ENCODE measurements at places on chromosomes 5 and 9.

GRCh38 chr9:116550696-116551436 is 136.2 kb upstream of the TRIM32 start:
- no peak for DNase-seq

DNA sequence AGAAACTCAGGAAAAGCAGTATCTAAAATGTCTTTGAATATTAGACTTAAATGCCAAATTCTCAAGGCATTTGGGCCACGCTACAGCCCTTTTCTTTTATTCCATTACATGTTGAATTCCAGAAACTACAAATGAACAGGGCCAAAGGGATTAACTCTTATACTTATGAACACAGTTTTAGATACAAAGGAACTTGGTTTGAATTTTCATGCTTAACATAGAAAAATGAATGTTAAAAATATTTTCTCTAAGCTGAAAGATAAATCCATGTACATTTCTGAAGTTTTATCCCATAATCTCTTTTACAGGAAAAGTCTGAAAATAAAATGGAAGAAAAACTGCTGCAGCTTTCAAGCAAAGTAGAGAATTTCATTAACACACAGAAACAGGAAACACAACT is 56.8 kb downstream of the FAM81B start:
- no peak for DNase-seq

DNA sequence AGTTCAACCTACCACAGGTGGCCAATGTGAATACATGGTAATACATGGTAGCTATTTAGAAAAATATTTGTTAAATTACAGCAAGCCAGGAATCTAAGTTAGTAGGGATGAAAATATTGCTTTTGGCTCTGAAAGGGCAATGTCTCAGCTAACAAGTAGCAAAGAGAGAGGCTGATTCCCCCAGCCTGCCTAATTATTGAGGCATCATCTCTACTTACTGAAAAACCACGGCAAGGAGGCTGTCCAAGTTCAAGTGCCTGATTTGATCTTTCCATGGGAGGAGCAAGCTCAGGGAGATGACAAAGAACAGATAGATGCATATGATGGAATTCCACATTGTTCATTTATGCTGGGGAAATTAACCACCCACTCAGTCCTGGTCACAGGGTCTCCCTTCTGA is 28.7 kb upstream of the UBTD2 start:
- no peak for DNase-seq

DNA sequence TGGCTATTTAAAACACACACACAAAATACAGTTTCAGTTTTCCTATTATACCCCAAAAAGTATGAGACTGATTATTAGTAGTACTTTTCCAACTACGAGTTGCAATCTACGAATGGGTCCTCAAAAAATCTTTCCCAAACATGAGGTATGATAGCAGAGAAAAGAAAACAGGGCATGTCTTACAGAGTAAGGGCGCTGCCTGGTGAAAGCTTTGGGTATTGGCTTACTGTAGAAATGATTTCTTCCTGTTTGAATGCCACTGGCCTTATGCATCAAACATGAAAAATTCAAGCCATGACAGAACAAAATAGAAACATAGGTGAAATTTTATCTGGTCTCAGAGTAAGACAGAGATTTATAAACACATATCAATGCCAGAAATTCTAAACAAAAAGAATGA is 448.0 kb downstream of the SPOCK1 start:
- DNase-seq: no peak

GRCh38 chr9:127768698-127769097 is 9.8 kb downstream of the SH2D3C start:
- no peak for DNase-seq

GRCh38 chr9:89453452-89453851 is 44.5 kb downstream of the SEMA4D start:
- DNase-seq: no peak

DNA sequence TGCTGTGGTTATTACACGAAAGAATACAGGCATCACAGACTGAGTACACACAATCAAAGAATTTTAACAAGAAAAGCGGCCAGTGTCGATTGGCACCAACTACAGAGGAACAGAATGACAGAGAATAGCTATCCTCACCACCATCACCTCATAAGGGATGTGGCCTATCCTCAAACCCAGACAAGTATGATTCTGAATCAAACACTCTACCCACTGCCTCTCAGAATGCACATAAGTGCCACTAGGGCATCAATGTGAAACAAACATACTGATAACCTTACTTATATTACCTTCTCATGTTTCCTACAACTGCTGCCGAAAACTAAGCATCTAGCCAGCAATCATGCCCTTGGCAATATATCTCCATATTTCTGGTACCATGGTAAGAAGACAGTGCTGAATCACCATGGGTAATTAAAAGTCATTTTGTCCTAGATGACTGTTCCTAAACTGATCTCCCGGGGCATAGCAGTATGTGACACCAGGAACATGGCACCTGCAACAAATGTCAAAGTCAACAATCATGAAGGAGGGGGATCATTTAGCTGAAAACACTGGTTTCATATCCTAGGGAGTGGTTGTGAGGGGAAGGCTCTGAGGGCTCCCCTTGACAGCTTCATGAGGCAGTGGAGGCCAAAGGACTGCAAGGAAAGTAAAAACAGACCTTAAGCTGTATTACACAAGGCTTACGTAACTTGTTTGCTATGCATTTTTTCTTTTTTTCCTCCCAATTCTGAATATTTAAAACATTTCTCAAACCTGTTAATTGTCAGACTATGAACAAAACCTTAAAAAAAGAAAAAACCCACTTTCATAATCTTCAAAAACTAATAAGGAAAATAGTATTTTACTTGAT is 88.3 kb downstream of the LHFPL2 start:
- DNase-seq: no peak

DNA sequence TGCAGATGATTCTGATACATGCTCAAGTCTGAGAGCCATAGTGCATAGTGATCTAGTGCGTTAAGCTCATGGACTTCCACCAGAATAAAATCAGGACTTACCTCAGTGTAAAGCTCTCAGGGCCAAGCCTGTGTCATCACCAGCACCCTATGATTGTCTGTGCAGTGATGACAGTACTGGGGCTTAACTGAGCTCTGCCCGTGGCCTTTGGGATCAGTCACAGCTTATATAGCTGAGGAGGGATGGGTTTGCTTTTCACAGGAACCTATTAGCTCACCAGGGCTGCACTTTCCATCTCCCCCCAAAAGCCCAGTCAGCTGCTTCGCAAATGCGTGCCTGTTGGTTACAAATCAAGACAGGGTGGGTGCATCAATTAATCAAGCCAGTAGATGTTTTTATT is 246.9 kb downstream of the NR3C1 start:
- DNase-seq: no peak

- no peak for DNase-seq
Observed at GRCh38 chr5:36928947-36929346, 52.4 kb downstream of the NIPBL start.

- peak; percentile 94 for DNase-seq
Observed at GRCh38 chr5:171162596-171162995, 146.5 kb upstream of the TLX3 start.

DNA sequence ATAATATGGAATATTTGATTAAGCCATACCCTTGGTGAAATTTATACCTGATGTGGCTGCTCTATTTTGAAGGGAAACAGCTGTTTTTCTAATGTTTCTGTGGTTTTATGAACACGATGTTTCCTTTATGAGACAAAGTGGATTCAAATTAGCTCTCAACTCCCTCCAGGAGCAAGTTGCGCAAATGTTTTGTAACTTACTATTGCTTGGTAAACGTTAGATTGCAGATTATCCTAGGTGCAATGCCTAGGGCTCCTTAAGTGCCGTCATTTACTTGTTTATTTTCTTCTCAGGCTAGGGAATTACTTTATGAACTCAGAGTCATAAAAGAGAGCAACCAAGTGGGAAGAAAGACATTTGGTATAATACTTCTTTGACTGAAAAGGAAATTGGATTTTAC is 763.1 kb downstream of the TAF11L14 start:
- DNase-seq: no peak

GRCh38 chr5:160445132-160445531 is 23.5 kb downstream of the PTTG1 start:
- DNase-seq: no peak

DNA sequence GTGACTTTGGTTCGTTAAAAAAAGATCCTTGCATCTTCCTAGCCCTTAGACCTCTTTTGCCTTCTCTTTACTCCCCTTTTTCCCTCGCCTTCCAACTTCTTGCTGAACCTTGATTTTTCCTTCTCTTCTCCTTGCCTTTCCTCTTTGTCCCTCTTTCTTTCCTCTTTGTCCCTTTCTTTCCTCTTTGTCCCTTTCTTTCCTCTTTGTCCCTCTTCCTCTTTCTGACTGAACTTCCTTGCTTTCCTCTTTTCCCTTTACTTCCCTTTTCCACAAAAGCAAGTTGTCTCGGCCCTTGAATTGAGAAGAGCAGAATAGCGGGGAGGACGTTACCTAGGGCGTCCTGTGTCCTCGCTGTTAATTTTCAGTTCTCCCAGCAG is 1.4 kb upstream of the MLLT3 start:
- no peak for DNase-seq

- DNase-seq: no peak
Observed at GRCh38 chr9:137459601-137460362, 648 bp upstream of the NSMF start.

DNA sequence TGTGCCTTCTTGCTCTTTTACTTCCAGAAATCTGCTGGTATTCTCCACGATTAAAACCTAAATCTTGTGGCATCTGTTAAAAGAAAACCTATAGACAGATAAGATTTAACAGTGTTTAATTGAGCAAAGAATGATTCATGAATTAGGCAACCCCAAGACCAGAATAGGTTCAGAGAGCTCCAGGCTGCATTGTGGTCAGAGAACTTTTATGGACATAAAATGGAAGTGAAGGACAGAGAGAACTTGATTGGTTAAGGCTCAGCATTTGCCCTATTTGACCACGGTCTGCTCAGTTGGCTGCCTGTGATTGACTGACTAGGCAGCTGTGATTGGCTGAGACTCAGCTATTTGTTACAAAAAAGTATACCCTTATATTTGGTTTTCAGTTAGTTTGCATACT is 10.4 kb upstream of the SLC36A2 start:
- no peak for DNase-seq

DNA sequence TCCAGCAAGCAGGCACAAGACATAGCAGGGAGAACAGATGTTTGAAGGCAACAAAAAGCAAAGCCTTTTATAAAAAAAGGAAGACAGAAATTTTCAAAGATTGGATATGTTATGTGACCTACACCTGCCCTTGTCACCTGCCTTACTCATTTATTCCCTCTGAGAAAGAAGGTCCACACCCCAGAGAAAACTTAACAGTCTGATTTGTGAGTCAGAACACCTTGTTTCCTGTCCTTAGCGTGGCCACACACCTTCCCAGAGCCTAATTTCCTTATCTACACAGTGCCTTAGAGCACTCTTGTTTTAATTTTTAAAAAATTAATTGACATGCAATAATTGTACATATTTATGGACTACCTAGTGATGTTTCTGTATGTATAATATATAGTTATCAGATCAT is 419.0 kb upstream of the DAB2 start:
- DNase-seq: no peak

Data from SK-MEL-5 (cell line).